ENCODE measurements at places on chromosomes 1 and 21.

GRCh38 chr1:201215531-201216357 is 25.1 kb downstream of the IGFN1 start:
- no peak for DNase-seq

- peak; percentile 9 for DNase-seq
These were observed 44.3 kb downstream of the INAVA start for GRCh38 chr1:200938955-200939354.

- no peak for DNase-seq
These were observed 79.1 kb upstream of the CXADR start for GRCh38 chr21:17433730-17434129.

GRCh38 chr1:159196543-159196942 is 8.1 kb upstream of the ACKR1 start:
- DNase-seq, result no peak

GRCh38 chr21:34135330-34135729 is 62.0 kb downstream of the MRPS6 start:
- DNase-seq, result no peak

DNA sequence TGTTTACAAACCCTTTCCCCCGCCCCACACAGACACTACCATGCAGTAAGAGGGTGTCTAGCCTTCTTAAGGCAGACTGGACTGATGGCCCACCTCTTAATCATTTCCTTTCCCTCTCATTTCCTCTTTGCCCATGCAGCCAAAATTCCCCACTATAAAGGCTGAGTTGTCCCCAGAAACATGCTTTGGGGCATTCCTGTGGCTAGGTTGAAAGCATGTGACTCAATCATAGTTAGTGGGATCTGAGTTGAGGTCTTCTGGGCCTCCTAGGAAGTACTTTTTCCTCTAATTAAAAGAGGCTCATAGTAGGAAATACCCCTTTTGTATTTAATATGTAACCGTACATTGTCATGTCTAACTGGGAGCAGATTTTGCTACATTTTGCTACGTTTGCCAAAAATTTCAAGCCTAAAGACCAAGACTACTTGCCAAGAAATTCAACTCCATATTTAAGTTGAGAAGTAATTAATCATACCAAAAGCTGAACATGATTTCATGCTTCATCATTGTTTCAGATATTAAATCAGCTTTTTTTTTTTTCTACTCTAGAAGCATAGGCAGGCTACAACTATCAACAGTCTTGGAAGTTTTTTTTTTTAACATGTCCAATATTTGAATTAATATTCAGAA is 174.7 kb downstream of the ADGRL4 start:
- DNase-seq, result no peak

- no peak for DNase-seq
These were observed 17.2 kb downstream of the DRAXIN start for GRCh38 chr1:11708554-11709350.

- no peak for DNase-seq
These were observed 89.5 kb downstream of the CCDC30 start for GRCh38 chr1:42552636-42553035.

- DNase-seq, result no peak
These were observed 618.2 kb upstream of the CAMK1G start for GRCh38 chr1:208965351-208965750.

- no peak for DNase-seq
These were observed 18.9 kb downstream of the RUSC1 start for GRCh38 chr1:155339515-155340097.

DNA sequence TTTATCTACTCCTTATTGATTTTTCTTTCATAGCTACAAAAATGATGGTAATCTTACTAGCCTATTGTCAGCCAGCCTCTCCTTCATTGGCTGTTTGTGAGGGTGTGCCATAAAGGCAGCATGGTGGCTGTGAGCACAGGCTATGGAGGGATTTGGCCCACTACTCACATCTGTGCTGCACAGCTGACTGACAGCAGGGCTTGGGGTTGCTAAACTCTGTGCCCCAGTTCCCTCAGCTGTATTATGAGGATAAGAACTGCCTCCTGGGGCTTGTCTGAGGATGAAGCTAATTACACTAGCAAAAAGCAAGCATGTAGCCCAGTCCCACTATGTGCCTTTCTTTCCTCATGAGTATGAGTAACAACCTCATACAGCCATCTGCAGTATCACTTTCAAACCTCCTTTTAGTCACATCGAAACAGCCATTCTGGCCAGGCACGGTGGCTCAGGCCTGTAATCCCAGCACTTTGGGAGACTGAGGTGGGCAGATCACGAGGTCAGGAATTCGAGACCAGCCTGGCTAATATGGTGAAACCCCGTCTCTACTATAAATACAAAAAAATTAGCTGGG is 66.2 kb downstream of the COQ8A start:
- DNase-seq, result no peak

GRCh38 chr21:37753122-37753599 is 163.1 kb downstream of the KCNJ6 start:
- no peak for DNase-seq

- DNase-seq, result no peak
These were observed 18.0 kb downstream of the DUSP10 start for GRCh38 chr1:221723848-221724236.

DNA sequence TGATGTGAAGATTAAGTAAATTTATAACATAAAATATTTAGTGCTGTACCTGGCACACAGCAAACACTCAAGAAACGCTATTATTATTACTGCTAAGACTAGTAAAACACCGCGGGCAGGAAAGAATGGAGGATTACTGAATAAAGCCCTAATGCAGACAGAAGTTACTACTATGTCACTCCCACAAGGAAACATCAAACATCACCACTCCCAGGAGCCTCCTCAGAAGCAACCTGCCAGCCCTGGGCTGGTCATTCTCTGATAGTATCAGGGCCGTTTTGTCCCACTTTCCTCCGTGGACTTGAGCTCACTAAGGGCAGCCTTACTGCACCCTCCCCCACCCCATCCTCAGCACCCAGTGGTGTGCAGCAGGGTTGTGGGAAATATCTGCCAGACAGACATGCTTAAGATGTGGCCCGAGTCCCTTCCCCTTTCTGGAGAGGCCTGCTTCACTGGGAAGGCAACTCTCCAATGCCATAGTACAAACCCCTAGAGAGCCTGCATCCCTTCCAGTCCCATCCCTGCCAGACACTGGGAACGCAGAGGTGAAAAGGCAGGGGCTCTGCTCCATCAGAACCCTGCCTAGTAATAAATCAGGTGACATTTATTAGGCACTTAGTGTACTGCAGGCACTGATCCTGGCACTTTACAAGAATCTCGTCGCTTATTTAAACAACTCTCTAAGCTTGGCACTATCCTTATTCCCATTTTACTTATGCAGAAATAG is 41.7 kb upstream of the ECE1 start:
- no peak for DNase-seq

DNA sequence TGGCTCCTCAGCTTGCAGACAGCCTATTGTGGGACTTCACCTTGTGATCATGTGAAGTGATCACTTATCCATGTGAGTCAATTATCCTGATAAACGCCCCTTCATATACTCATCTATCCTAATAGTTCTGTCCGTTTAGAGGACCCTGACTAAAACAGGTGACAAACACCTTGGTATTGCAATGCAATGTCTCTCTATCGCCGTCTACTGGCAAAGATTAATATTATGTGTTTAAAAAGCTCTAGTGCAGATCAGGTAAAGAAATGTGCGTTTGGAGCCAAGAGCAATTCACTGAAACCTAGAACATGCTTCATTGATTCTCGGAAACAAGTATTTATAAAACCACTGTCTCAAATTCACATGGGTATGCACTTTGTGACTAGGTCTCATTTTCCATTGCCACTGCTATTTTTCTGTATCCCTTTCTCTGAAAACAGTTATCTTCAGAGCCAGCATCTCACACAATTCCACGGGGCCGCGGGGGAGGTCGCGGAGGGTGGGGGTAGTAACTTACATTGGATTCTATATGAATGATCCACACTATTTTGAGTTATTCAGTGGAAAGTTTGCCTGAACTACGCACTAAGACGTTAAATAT is 554.6 kb upstream of the NCAM2 start:
- DNase-seq, result no peak

GRCh38 chr1:247647864-247648263 is 31.7 kb downstream of the OR13G1 start:
- DNase-seq, result no peak

- no peak for DNase-seq
These were observed 13.4 kb downstream of the A3GALT2 start for GRCh38 chr1:33307494-33307864.

GRCh38 chr21:25709684-25710265 is 24.9 kb downstream of the ATP5PF start:
- no peak for DNase-seq

GRCh38 chr1:63892632-63893395 is 119.0 kb downstream of the ROR1 start:
- DNase-seq, result no peak

DNA sequence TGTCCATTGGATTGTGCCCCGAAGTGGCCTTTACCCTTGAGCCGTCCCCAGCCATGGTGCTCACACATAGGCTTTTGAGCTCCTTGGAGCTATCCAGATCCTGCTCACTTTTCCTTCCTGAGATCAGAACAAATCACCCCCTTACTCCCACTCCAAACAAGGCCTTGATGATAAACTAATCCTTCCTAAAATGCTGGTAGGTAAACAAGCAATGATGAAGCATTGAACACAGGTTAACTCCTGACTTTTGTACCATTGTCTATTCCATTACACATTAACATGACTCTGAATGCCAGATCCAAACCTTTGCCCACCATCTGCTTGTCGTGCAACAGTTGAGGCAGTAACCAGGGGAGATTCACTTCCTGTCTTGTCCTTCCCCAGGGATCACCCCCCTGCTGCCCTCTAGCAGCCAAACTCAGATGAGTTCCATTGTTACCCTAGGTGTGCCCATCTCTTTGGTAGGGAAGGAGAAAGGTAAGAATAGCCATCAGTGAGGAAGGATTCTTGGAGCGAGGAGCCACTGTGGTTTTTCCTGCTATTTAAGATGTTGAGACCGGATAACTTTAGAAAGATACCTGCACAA is 79.5 kb upstream of the DNAJC6 start:
- no peak for DNase-seq

DNA sequence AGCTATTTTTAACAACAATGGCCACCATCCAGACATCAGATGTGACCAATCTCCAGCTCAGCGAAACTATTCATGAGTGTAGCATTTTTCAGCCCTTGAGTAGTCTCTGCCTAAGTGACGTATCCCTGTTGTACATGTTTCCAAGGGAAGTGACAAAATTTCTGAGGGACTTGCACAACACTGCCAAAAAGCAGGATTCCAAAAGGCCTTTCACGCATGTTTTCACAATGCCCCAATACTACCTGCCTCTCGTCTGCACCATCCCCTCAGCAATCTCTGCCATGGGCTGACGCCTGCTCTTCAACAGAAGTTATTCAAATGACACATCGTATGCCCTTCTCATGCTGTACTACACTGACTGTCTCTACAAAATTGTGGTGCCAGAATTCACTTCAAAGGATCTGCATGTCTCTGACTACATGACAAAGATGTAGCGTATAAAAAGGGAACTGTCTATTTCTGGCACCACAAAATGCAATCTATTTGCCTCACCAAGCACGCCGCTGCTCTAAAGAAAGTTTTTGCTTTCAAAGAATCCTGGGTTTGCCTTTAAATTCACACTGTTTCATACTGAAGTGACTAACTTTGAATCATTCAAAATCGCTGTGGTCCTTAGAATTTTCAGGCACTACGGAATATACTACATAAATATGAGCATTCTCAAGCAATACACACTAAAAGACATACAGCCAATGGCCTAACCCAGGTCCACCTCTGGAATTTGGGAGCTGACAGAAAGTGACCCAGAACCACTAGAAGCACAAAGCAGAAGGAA is 32.9 kb downstream of the JAK1 start:
- DNase-seq, result no peak

DNA sequence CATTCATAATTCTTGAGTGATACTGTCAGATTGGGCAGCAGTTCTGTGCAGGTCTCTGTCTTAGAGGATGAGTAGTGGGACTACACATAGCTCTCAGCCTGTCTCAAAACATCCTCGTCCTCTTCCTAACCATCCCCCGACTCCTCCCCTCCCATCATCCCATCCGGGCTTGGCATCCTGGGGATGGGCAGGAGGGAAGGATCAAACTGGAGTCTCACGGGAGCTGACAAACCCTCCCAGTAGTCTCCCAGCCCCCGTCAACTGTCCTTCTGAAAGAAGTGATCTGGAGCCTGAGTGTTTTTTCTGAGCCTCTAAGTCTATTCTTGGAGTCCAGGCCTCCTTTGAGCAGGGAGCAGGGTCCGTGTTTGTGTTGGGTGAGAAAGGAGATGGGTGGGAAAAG is 102.0 kb downstream of the PAX7 start:
- no peak for DNase-seq

DNA sequence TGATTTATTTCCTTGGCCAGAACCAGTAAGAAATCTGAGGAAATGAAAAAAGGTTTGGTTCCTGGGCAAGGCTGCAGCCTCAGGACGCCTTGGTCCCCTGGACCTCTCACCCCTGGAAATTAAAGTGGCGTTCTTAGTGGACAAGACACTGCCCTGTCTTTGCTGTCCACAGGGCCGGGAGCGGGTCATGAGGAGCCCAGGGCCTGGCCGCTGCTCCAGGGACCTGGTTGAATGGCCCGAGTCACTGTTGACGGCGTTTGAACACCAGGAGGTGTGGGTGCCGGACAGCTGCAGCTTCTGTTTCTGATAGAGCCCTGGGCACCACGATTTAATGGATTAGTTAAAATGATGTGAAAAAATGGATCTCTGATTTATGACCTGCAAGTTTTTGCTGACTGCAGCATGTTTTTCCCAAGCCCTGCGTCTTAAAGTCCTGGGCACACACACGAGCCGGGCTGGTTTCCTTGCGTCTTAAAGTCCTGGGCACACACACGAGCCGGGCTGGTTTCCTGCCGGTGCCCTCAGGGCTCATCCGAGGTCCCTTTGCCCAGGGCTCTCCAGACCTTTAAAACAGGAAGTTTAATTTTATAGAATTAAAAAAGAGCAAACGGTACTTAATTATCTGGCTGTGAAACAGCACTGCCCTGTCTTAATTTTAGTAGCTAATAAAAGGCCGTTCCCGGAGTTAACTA is 74.1 kb upstream of the ACTRT2 start:
- DNase-seq, result no peak

DNA sequence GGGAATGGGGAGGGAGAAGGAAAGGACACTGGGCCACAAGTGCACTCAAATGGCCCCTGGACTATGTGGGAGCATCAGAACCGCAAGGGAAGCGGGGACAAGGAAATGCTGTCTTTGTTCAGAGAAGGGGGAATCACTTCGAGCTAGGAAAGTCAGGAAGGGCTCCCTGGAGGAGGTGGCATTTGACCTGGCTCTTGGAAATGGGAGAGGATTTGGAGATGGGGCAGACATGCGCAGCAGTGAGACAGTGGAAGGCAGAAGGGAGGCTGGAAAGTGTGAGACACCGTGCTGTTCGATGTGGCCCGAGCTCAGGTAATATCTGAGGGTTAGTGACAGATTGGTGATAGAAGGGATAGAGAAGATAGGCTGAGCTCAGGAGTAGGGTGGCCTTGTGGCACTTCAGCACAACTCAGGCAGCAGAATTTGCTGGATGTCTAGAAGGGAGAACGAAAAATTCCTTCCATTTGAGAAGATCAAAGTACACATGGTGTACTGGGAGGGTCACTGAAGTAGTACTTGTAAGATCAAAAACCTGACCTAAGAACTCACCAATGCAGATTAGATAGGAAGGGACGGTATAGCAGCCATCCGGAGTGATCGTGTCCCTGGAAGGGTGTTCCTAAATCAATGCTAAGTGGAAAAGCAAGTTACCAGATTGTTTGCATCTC is 25.4 kb downstream of the SLC1A7 start:
- DNase-seq, result no peak

- DNase-seq, result no peak
These were observed 2.5 kb downstream of the ATP5PF start for GRCh38 chr21:25732091-25732760.

- DNase-seq, result peak; percentile 37
These were observed 8.8 kb upstream of the FNDC7 start for GRCh38 chr1:108703939-108704338.

GRCh38 chr1:82160903-82161302 is 360.2 kb downstream of the ADGRL2 start:
- no peak for DNase-seq

Measured in CD4-positive, alpha-beta T cell treated with Interleukin-6 at 100 ng/mL for 8 hours (primary cell).